ENCODE measurements at places on chromosomes 1 and 21.

- DNase-seq: no peak
Measured at GRCh38 chr1:167447521-167448136, 70.7 kb downstream of the CD247 start.

GRCh38 chr21:43001316-43001715 is 27.0 kb downstream of the PKNOX1 start:
- DNase-seq: no peak

DNA sequence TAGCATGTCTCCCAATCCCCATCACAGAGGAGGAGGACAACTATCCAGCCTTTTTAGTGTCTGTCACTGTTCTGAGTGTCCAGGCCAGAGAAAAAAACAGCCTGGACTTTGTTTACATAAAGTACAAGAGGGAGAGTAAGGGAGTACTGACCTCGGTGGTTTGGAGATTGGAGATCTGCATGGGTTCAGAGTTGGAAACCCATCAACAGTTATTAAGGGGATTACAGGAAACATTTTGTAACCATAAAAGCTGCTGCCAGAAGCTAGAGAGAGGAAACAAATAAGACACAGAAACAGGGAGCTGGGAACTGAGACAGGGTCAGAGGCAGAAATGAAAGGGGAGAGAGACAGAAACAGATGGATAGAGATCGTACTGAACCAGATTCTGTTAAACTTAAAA is 131.5 kb upstream of the CTTNBP2NL start:
- DNase-seq: no peak

GRCh38 chr21:45353200-45353599 is 51.8 kb upstream of the COL18A1 start:
- no peak for DNase-seq

DNA sequence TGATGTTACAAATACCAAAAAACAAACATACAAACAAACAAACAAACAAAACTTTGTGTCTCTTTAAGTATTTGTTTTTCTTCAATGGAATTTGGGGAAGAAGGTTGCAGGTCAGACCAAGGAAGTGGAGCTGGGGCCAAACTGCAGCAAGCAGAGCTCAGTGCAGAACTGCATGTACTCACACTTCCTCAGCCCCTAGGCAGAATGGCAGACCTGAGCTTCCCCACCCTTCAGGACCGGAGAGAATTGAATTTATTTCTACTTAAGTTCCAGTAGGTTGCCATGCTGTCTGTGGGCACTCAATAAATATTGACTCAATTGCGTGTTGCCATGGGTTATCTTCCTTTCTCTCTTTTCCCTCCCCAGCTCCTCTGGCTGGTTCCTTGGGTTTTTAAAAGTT is 173.6 kb downstream of the PTGER3 start:
- no peak for DNase-seq

- DNase-seq: no peak
Measured at GRCh38 chr1:54229281-54229891, 29.4 kb downstream of the MRPL37 start.

DNA sequence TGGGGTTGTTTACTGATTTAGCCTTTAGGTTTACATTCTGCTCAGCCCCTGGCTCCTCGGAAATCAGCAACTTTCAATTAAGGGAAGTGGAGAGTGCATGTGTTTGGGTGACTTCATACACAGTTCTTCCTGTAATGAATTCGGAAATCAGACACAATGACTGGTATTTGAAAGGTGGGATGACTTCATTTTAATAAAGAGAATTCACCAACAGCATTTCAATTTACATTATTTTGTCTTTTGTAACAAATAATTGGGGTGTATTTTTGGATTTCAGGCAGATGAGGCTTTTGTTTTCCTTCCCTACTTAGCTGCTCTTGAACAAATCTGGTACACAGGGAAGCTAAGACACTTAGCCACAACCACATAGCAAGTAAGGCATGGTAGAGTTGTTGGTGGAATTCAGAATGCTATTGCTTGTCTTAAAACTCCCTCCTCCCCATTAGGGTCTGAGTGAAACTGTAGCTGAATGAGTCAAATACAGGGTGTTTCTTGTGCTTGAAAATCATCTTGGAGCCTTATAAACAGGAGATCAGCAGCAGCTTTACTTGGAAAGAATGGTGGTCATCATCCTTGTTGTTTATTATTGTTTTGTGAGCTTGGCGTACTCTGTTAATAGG is 917 bp downstream of the STX12 start:
- no peak for DNase-seq

DNA sequence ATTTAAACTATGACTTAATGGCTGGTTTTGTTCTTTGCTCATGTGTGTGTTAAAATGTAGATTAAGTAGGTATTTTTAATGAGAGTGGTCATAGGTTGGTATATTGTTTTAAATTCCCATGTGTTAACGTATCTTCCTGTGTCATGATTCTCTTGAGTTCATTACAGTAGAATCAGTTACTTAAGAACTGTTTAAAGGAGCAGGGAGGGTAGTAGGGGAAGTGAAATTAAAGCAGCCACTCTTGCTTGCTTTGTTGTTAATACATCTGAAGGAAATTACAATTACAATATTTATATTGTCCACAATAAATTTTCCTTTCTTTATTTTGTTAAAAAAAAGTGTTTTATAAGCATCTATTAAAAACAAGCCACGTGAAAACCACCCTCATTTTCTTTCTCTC is 119.2 kb upstream of the KIAA1614 start:
- no peak for DNase-seq

DNA sequence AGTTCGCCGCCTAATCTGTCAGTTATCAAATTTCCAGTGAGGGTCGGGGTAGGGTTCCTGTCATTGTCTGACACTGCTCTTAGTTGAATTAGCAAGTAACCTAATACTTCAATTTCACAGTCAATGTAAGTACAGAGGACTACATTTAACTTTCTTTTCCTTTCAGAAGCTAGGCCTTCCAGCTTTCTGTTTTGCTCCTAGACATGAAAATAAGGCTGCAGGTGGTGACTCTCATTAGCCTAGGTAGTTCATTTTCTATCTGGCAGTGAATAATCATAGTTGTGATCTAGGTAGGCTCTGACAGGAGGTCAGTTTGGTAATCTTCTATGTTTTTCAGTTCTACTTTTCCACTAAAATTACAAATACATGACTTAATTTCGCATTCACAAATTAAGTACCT is 783.1 kb downstream of the MRPL39 start:
- no peak for DNase-seq

DNA sequence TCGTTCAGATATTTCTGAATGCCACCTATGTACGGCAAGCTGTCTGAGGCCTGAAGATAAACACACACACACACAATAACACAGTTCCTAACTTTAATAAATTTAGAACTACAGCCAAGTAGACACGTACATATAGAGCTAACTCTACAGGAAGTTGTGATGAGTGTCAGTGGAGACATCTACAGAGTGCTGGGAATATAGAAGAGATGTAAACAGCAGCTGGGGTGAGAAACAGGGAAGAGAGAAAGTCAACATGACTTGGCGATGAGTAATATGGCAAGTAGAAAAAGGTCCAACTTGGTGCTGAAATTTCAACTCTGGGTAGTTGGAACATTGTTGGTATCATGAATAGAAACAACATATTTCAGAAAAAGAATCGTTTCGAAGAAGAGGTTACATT is 206.5 kb downstream of the ZP4 start:
- no peak for DNase-seq

DNA sequence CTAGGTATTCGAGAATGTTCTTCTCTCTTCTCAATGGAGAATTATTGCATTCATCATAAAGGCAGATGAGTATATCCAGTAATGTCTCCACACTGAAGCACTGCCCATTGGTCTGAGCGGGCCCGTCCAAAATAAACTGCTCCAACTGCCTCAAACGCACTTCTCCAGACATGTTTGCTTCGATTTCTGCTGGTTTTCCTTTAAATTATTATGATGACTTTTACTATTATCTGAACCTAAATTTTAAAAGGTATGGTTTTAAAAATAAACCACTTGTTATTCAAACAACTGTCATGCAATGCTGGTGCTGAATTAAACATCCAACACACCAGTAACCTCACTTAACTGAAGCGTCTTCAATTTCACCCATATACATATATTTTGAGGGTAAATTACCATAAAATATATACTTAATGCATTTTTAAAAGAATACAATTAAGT is 1.3 kb downstream of the CDC42BPA start:
- DNase-seq: no peak

DNA sequence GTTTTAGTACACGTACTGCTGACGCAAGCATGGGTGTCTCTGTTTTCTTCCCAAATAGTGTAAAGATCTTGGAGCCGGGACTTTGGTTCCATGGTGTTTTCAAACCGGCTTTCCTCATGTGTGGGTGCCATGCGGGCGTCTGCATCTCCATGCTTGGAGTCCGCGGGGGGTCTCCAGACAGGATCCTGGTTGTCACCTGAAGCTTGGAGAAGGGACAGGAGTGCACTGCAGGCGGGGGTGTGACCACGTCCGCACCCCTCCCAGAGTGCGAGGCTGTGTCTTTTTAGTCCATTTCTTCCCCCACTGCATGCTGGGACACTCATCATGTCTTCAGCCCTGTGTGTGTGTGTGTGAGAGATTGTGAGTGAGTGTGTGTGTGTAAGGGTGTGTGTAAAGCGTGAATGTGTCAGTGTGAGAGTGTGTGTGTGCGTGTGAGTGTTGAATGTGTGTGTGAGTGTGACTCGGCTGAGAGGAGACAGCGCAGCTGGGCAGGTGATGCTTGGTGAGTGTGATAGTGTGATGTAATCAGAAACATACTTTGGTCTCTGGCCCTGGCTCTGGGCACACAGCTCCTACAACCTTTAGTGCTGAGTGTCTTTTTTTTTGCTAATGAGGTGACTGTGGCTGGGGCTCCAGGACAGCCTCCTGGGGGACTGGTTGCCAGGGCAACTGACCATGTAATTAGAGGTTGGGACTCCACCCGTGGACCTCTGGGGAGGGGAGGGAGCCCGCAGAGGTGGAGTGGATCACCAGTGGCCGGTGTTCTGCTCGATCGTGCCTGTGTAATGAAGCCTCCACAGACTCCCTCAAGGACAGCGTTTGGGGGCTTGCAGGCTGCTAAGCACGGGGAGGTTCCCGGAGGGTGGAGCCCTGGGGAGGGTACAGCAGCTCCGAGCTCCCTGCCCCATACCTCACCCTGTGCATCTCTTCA is 55.1 kb downstream of the AGPAT3 start:
- no peak for DNase-seq

DNA sequence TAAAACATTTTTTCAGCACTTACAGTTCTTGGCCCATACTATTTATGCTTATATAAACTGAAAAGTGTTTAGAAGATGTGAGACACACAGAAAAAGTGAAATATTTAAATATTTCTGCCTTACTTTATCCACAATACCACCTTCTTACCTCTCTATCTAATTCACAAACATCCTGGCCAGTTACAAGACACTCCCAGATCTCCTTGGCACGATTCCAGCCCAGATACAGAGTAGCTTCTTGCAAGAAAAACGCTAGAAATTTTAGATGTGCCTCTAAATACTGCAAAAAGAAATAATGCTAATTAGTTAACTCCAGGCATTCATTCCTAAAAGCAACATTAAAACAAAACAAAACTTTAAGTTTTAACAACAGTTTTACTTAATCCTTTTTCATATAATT is 68.4 kb downstream of the USP24 start:
- no peak for DNase-seq

DNA sequence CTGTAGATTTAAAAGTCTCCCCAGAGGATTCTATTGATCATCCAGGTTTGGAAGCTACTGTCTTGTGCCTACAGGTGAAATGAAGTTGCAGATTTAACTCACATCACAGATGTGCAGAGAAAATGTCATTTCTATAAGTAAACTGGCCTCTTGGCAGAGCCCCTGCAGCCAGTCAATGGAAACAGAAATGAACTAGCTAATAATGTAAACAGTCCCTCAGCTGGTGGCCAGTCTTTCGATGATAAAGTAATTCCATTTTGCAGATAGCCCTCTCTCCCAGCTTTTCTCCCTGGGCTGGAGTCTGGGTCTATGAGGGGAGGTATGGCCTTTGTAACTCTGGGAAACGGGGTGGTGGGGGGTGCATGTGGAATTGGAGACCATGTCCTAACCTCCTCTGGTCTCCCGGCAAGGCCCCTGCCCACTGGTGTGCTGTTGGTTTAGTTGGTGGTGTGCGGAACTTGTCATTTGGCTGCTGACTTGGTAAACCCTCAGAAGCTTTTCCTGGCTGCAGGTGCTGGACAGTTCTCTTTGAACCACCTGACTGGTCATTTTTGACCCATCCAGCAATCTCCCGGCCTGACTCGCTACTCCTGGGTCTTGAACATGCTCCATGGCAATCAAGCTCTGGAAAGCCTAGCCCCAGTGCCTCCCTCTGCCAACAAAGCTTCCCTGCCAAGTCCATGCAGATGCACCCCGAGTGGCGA is 14.9 kb downstream of the TBX19 start:
- no peak for DNase-seq

DNA sequence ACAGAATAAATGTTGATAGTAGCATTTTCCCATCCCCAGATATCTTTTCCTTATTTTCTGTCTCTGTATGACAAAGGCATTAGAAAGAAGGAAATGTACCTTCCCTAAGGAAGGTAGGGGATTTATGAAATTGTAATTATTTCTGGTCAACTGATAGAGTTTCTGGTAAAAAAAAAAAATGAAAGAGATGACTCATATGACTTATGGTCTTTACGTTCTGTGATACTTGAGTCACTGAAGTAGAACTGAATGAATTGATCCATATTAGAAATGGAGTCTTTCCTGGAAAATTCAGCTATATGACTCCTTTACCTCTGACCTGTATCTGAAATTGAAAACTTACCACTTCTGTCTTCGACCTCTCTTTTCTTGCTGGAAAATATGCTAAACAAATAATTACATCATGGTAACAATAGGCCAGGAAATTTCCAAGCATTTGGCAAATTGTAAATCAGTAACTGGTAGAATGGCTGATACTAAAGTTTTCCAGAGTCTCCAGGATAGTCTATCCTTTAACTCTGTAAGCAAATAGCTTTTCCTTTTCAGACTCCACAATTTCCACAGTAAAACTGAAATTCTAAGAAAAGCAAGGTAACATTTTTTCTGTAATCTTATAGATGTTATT is 364.3 kb upstream of the PTBP2 start:
- peak; percentile 7 for DNase-seq

GRCh38 chr21:46421191-46421750 is 37.4 kb upstream of the DIP2A start:
- DNase-seq: no peak

DNA sequence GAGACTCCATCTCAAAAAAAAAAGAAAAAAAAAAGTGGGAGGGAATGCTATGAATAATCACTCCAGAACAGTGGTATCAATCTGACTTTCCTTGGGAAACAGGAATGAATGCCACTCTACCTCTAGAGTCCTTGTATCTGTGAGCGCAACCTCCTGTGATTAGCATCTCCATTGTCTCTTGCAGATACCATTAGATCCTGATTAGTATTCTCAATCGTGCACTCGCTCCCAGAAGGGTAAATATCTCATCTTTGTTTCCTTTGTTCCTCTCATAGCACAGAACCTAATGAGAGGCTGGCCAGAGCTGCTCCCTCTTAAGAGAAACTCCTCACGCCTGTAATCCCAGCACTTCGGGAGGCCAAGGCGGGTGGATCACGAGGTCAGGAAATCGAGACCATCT is 184.4 kb upstream of the KCNK2 start:
- no peak for DNase-seq

- DNase-seq: peak; percentile 17
Measured at GRCh38 chr1:246032031-246032551, 475.0 kb downstream of the SMYD3 start.

GRCh38 chr1:15941044-15941840 is 34.7 kb downstream of the ZBTB17 start:
- DNase-seq: no peak

GRCh38 chr1:234310460-234310817 is 62.8 kb upstream of the COA6 start:
- no peak for DNase-seq
